ENCODE measurements at places on chromosomes 11 and 22.

DNA sequence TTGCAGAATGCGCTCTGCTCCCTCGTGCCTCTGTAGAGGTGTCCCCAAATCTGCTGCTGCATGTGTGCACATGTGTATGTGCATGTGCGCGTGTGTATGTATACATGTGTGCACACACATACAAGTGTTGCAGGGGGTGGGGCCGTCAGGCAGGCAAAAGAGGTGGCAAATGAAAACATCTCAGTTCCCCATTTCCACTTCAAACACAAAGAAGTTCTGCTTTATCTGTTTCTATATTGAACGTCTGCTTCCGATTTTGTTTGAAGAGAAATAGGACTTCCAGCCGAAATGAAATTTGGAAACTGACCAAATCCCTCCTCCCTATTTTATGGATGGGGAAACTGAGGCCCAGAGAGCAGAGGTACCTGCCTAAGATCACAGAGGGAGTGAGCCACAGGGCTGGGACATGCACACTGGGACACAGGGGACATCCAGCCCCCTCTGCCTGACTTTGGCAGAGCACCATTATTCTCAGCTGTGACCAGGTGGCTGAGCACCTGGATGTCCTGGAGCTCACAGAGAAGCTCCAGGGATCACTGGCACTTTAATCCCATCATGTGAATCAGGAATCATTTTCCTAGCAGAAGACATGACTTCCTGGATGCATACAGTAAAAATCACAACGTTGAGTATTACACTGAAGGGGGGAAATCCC lies 41.2 kb upstream of the ALX4 start:
- DNase-seq, result no peak

DNA sequence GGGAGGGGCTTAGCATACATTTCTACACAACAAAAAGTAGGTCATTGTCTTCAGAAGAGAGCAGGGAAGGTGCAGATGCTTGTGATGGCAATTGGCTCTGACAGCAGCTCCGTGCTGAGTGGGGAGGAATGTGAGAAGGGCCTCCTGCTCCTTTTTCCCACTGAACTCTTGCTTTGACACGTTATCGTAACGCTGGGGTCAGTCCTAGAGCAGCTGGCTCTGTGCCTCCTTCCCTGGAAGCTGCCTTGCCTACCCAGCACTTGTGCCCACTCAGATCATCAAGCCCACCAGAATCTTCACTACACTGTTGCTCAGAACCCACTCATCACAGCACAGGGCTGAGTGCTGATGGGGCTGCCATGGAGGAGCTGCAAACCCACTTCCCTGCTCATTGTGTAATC lies 14.9 kb upstream of the NAV2 start:
- no peak for DNase-seq

GRCh38 chr22:38950527-38951295 lies 6.7 kb upstream of the APOBEC3A start:
- DNase-seq, result no peak

- no peak for DNase-seq
These were observed 47.7 kb downstream of the C11orf58 start for GRCh38 chr11:16786131-16786530.

DNA sequence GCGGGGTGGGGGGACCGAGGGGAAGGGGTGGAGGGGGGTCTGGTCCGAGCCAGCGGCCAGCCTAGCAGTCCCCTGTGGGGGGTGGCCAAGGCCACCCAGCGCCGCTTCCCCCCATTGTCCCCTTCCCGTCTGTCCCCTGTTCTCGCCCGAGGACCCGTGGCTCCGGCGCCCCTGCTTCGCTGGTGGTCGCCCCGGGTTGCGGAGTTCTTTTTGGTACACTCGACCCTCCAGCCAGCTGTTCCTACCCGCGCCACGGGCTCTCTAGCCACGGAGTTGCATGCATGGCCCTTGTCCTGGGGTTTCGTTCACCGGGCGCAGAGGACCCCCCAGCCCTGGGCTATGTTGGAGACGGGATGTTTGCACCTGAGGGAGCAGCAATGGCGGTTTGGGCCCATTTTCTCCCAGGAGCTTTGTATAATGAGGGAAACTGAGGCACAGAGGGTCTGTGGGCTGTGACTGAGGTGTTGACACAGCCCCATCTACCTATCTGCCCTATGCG lies 489 bp downstream of the RNF214 start:
- no peak for DNase-seq

DNA sequence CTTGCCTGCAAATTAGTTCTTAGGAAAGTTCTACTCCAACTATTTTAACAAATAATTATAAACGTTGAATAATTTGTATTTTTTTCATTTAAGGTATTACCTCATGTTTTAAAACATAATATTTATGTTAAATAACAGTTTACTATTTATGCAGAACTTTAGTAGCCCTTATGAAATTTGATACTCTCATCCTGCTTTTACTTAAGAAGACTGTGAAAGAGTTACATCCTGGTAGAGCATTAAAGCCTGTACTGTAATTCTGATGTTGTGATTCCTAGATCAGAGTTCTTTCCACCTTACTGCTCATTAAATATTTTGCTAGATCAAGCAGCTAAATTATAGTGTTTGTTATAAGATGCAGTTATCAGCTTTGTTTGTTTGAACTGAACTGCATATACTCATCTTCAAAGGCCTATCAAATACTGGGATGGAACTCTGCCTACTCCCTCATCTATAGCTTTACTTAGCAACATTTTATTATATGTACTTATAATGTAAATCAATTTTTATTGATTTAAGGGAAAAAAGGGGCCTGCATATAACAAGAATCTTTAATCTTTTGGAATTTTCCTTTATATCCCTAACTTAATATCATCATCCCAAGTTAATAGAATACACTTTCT lies 304.2 kb downstream of the DYNC2H1 start:
- no peak for DNase-seq

GRCh38 chr22:24687322-24687721 lies 84.3 kb downstream of the GGT1 start:
- no peak for DNase-seq

DNA sequence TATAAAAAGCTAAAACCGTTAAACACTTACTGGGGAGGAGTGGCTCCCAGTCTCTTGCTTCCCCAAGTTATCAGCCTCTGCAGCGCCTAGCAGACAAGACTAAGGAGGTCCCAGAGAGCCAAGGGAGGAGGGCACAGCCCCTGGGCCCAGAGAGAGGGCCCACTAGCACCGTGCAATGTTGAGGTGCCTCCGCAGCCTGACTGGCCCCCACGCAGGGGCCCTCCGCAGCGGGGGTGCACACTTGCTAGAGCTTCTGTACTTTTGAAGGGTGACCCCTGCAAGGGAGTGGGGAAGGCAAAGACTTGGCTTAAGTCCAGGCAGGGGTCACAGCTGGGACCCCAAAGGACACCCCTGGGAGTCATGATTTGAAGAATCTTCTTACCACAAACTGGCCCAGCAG lies 98.0 kb downstream of the ADAMTS15 start:
- no peak for DNase-seq

- no peak for DNase-seq
These were observed 48.4 kb upstream of the POU2AF1 start for GRCh38 chr11:111427471-111427912.

DNA sequence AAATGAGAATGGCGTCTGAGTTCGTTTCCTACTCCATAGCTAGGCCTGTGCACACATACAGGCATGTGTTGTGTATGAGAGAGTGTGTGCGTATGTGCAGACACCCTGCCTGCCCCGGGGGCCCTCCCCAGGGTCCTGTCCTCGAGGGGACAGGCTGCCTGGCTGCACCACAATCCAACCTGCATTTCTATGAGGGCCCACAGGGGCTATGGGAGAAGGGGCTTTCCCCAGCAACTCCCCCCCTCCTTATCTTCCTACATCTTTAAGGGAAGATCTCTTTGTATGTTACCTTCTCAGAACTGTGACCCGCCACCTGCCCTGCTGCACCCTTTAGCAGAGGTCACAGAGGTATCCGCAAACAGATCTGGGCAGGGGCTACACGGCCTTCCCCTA lies 14.9 kb downstream of the ADORA2A start:
- no peak for DNase-seq
